ENCODE measurements at places on chromosomes 12 and 14.

- DNase-seq, result no peak
Measured at GRCh38 chr14:95553141-95553540, 18.3 kb downstream of the GLRX5 start.

- DNase-seq, result no peak
Measured at GRCh38 chr14:53161758-53162435, 8.8 kb upstream of the DDHD1 start.

DNA sequence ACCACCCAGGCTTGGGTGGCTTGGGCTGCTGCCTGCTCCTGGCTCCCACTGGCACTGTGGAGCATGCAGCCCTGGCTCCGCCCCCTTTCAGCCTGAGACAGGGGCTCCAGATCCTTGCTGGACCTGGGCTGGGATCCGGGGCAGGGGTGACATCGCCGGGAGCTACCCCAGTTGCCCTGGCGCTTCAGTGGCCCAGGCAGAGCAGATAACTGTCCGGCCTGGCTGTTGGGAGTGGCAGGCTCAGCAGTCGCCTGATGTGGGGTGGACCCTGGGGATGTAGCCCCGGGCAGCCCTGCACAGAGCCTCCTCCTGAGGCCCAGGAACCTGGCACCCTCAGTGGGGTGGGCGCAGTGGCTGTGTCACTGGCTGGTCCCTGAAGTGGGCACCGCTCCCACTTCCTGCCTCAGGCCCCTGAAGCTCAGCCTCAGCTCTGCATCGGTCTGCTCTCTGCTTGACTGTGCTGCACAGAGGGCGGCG, 57.9 kb downstream of the FUT8 start:
- DNase-seq, result no peak

- no peak for DNase-seq
Measured at GRCh38 chr14:32018391-32019092, 58.6 kb upstream of the ARHGAP5 start.
